ENCODE measurements at places on chromosomes 4 and X. TPM values are rescaled to one million over a fixed set of nuclear protein-coding genes. Genes with fewer than 3 reads are reported as not detected.
A peak's percentile ranks its signal among the peaks of the same experiment; 100 is the strongest.

GRCh38 chrX:41670112-41670511 is 18.7 kb upstream of the GPR34 start:
- DNase-seq = no peak

- DNase-seq = no peak
Observed at GRCh38 chr4:67723341-67723740, 22.4 kb upstream of the UBA6 start.

Gene USP26
- total RNA-seq = not detected

GRCh38 chr4:6502747-6503465 is 30.5 kb upstream of the PPP2R2C start:
- no peak for DNase-seq

Gene TLR1
- 0.70 TPM for total RNA-seq

GRCh38 chr4:33959519-33959918 is 2284.8 kb downstream of the ARAP2 start:
- peak; percentile 66 for DNase-seq

Gene SSX2B
- total RNA-seq = not detected

Gene RHOH
- total RNA-seq = not detected

Gene RASGEF1B
- total RNA-seq = 0.77 TPM

Gene CFAP47
- total RNA-seq = not detected
